ENCODE measurements at places on chromosomes 5 and 9.

- no peak for DNase-seq
Measured at GRCh38 chr9:22047596-22047995, 38.5 kb upstream of the CDKN2B start.

GRCh38 chr5:167771571-167771970, 519.9 kb upstream of the WWC1 start:
- no peak for DNase-seq

- DNase-seq = peak; percentile 92
Measured at GRCh38 chr9:136551401-136552116, 5.7 kb upstream of the NOTCH1 start.

GRCh38 chr9:92308893-92309292, 15.4 kb upstream of the IARS1 start:
- DNase-seq = no peak

DNA sequence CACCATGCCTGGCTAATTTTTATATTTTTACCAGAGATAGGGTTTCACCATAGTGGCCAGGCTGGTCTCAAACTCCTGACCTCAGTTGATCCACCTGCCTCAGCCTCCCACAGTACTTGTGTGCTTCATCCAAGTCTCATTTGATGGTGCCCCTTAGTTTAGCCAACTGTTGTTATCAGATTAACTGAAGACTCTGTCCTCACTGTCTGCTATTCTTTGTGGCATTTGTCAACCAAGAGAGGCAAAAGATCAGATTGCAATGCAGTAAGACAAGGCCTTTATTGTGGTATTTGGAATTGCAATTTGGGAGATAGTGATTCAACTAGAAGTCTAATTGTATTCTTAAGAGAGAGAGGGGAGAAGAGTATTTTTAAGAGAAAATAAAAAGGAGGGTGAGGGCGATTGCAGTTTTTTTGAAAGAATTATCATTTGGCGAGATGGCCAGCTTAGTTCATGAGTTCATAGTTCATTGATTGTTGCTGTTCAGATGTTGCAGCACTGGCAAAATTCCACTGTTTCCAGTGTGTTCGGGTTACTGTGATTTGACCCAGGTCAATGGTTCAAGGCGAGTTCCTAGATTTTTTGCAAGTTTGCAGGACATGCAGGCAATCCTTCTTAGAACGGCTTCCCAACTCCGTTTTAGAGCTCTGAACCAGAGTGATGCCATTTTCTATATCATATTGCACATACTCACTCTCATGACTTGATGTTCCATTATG, 1156.9 kb downstream of the CDH9 start:
- DNase-seq = no peak

DNA sequence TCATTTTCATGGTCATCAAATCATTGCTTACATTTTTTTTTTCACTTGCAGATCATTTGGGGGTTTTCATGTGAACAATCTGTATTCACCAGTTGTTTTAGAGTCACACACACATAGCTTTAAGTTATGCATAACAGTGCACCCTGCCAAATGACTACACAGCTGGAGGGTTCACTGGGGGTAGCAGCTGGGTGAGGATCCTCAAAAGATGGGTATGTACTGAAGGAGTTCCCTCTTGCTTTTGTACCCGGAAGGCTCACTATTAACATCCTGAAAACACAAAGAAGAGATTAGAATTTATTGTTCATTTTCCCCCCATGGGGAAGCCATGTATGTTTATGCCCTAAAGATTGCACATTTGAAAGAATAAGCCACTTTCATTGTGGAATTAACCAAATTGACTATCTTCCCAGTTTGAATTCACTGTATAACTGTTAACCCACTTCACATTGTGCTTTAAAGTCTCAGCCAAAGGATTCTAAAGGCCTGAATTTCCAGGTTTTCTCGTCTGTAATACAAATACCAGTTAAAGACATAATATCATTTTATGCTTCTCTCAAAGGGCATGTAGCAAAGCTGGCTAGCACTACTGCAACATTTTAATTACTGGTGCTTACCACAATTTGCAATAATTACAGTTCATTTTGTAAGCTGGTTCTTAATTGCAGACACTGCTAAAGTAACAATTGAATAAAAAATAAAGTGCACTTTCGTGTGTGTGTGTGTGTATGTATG, 466.4 kb upstream of the MEF2C start:
- no peak for DNase-seq

GRCh38 chr9:134388289-134388808, 62.1 kb downstream of the RXRA start:
- no peak for DNase-seq

- DNase-seq = no peak
Measured at GRCh38 chr5:81070571-81071255, 110.5 kb downstream of the RASGRF2 start.

DNA sequence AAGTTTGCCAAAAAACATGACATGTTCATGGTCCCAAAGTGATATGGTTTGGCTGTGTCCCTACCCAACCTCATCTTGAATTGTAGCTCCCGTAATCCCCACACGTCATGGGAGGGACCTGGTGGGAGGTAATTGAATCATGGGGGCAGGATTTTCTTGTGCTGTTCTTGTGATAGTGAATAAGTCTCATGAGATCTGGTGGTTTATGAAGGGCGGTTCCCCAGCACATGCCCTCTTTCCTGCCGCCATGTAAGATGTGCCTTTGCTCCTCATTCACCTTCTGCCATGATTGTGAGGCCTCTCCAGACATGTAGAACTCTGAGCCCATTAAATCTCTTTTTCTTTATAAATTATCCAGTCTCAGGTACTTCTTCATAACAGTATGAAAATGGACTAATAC, 322.1 kb downstream of the MED10 start:
- no peak for DNase-seq

DNA sequence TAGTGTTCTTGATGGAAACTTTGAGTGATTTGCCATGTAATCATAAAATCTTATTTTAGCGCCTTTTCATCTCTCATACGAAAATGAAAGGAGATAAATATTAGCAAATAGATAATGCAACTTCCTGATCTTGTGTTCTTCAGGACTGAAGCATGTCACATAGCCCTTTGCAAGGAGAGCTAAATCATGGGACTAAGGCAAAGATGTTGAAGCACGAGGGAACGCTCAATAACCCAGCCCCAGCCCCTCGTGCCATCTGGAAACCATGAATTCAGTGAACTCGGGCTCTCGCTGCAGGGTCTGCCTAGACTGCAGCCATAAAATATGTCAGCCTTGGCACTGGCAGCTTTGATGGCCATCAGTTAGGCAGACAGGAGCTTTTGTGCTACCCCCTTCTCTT, 58.2 kb downstream of the F2RL2 start:
- DNase-seq = no peak

DNA sequence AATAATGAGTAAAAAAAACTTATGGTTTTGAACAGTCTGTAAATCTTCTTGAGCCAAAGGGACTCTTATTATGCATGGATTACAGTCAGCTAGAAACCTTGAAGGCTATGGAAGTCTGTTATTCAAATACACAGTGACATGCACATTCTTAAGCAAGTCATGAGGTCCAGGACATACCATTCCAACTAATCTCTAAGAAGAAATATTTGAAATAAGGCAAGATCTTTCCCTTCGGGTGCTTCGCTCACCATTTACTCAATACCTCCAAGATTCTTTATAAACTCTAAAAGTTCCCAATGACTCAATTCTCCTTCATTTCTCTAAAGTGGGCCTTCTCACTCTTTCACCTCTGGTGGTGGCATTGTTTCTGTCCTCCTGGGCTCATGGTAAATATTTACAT, 811.0 kb downstream of the NR2F1-AS1 start:
- DNase-seq = no peak

GRCh38 chr9:8717146-8717545, 917.6 kb upstream of the DMAC1 start:
- DNase-seq = no peak

DNA sequence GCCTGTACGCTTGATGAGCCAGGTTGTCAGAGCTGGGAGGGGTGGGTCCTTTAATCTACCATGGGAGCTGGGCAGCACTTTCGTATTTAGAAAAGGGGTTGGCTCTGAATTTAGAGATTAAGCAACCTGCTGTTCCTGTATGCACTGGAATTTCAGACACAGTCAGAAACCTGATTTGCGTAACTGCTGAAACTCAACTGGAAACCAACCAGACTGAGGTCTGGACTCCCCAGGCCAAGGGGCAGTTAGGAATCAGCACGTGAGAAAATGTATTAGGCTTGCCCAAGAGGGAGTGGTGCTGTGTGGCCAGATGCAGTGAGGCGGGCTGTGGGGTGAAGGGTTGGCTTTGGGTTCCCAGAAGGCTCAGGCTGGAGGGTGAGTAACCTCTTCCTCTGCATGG, 235.0 kb downstream of the GOLPH3 start:
- no peak for DNase-seq

DNA sequence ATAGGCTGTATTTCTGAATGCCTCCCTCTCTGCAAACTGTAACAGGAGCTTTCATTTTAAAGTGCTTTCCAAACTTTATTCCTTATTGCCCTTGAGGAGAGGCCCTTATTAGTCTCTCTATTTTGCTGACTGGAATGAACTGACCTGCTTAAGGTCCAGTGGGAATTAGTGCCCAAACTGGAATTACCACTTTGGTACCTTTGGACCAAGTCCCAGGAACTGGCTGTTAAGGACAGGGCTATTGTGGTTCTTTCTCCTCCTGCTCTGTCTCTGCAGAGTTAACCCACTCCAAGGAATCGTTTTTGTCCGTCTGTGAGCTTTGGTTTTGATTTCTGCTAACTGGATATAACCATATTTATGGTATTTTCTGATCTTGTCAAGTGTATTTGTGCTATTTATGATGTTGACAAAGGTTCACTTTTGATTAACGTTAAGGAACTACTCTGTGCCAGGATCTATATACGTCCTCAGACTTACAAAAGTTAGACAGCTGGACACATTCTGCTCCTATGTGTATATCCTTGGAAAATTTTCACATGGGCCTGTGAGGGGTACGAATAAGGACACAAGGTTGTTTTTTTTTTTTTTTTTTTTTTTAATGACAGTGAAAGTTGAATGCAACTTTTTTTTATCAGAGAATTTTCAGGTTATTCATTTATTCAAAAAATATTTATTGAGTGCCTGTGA, 189.1 kb upstream of the ANKRD55 start:
- DNase-seq = no peak

- DNase-seq = no peak
Measured at GRCh38 chr5:127425868-127426267, 91.6 kb upstream of the PRRC1 start.

- no peak for DNase-seq
Measured at GRCh38 chr5:124395926-124396325, 350.5 kb downstream of the ZNF608 start.

- no peak for DNase-seq
Measured at GRCh38 chr9:137987244-137988030, 109.9 kb downstream of the CACNA1B start.

GRCh38 chr5:6760686-6761085, 47.5 kb downstream of the TENT4A start:
- DNase-seq = no peak

DNA sequence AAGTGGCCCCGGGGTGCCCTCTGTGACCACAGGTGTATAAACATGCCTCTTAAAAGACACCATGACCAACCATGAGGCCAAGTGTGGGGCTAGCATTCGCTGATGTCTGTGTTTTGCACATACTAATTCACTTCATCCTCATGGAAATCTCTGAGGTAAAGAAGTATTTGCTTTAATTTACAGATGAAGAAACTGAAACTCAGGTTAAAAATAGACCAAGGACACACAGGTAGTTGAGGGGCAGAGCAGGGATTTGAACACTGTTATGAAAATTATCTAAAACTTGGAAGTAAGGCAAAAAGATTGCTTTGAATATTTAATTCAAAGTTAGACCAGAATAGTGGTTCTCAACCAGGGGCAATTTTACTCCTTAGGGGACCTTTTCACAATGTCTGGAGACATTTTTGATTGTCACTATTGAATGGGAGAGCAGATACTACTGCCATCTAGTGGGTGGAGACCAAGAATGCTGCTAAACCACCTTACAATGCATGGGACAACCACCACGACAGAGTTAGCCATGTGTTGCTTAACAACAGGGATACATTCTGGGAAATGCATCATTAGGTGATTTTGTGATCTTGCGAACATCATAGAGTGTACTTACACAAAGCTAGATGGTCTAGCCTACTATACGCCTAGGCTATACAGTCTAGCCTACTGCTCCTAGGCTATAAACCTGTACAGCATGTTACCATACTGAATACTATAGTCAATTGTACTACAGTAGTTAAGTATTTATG, 8.0 kb upstream of the FXN start:
- DNase-seq = peak; percentile 24

- no peak for DNase-seq
Measured at GRCh38 chr5:27652505-27652904, 614.1 kb upstream of the CDH9 start.

GRCh38 chr5:139108063-139108824, 89.9 kb downstream of the SIL1 start:
- DNase-seq = peak; percentile 35

GRCh38 chr9:29691758-29692407, 2118.6 kb upstream of the C9orf72 start:
- DNase-seq = no peak

GRCh38 chr9:7961076-7961475, 161.5 kb upstream of the DMAC1 start:
- no peak for DNase-seq

- DNase-seq = no peak
Measured at GRCh38 chr9:129637102-129637501, 4.8 kb downstream of the ASB6 start.

DNA sequence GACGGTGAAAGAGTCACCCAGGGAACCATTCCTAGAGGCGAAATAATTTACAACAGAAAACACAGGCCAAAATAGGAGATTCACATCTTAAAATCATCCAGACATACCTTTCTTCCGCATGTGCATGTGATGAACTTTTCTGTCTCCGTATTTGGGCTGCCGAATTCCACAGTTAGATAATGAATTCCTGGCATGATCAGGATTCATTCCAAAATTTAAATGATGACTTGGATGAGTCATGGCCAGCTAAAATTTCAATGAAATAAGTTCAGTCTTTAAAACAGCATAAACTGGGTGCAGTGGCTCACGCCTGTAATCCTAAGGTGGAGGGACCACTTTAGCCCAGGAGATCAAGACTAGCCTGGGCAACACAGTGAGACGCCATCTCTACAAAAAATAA, 82.7 kb downstream of the DROSHA start:
- no peak for DNase-seq

GRCh38 chr9:69502671-69503301, 169.4 kb downstream of the APBA1 start:
- no peak for DNase-seq

- no peak for DNase-seq
Measured at GRCh38 chr5:56659971-56660370, 155.4 kb upstream of the MAP3K1 start.

- DNase-seq = no peak
Measured at GRCh38 chr5:55303238-55303690, 4.2 kb downstream of the DHX29 start.

GRCh38 chr9:116309900-116310611, 156.5 kb downstream of the PAPPA start:
- DNase-seq = no peak

DNA sequence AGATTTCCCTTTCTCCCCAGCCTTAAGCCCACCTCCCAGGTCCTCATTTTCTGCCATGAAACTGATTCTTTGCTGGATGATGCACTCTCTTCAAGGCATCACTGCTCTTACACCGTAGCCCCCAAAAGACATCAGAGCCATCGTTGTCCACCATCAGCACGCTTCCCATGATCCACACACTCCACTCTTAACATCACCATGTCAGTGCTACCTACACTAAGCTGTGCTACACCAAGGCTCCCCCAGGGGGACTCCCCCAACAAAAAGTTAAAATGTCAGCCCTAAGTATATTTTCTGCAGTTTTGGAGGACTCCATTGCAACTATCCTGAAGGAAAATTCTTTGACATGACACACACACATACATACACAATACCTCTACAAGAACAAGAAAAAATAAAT, 34.1 kb upstream of the KIF2A start:
- DNase-seq = no peak
